PC-9 (cell line): ENCODE measurements at places on chromosomes 5 and 9.

DNA sequence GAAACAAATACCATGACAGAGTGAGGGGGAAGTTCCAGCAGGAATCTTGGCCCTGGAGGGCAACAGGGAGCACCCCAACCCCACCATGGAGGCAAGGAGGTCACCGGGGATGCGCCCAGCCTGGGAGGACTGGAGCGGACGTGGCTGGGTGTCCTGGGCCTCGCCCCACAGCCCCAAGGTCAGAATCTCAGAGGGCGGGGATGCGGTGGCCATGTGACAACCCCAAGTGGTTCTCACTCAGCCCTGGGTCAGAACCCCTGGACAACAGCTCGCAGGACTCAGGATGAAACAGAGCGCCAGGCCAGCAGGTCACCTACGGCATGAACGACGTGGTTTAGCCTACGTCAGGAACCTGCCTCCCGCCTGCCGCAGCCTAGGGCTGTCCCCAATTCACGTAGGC, 64.0 kb upstream of the ZNF354A start:
- no peak for DNase-seq
- no peak overlapping the region for H3K27ac ChIP-seq
- no peaks in the 10 kb centered on the region for H3K36me3 ChIP-seq
- H3K4me1 ChIP-seq = no peaks in the 10 kb centered on the region
- H3K27me3 ChIP-seq = no peaks in the 10 kb centered on the region; the same call in 1 of the 2 replicates

- no peaks in the 10 kb centered on the region for H3K36me3 ChIP-seq
- H3K27ac ChIP-seq = no peak overlapping the region
- no peaks in the 10 kb centered on the region for H3K4me1 ChIP-seq
- H3K27me3 ChIP-seq = no peaks in the 10 kb centered on the region
Measured at GRCh38 chr5:93378073-93378472, 202.9 kb downstream of the NR2F1-AS1 start.

GRCh38 chr5:160269017-160269416, 39.7 kb downstream of the FABP6 start:
- no peaks in the 10 kb centered on the region for H3K36me3 ChIP-seq
- H3K27ac ChIP-seq = no peak overlapping the region
- H3K4me3 ChIP-seq = no peak overlapping the region

GRCh38 chr9:114006931-114007691, 71.0 kb downstream of the AMBP start:
- no peak overlapping the region for H3K27ac ChIP-seq
- no peaks in the 10 kb centered on the region for H3K4me1 ChIP-seq
- no peak overlapping the region for H3K4me3 ChIP-seq
- no peaks in the 10 kb centered on the region for H3K36me3 ChIP-seq

DNA sequence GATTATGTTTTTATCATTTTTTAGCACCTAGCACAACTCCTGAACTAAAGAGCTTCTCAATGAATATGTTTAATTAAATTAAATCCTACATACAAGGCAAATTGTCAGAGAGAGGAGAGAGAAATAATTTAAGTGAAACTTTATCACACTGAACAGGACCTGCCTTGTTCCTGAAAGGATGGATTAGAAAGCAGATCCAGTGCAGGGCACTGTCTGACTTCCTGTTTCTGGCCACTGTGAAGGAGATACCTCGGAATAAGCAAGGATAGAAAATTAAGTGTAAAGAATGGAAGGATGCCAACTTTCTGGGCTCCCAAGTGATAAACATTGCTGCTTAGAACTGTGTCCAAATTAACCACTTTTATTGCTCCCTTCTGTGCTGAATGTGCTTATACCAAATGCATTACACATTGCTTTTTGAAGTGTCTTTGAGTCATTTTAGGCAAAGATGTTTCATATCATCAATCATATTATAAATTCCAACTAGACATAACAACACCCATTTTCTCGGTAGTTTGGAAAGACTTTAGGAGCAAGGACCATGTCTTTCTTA, 89.1 kb upstream of the SPDL1 start:
- H3K27me3 ChIP-seq = no peaks in the 10 kb centered on the region
- H3K4me1 ChIP-seq = no peaks in the 10 kb centered on the region
- no peak for DNase-seq
- no peaks in the 10 kb centered on the region for H3K36me3 ChIP-seq

DNA sequence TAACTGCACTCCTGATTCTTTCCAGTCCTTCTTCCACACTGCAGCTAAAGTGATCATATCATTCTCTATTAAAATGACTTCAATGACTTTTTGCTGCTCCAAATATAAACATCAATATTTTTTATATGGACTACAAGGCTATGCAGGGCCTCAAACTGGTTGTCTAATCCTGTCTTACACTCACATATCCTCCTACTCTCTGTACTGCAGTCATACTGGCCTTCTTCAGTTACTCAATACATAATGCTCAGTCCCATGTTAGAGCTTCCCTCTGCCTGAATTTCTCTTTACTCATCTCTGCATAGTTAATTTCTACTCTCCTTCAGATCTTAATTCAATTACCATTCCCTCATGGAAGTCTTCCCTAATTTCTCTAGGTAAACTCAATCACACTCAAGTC, 3.4 kb downstream of the MEIKIN start:
- H3K27ac ChIP-seq = no peak overlapping the region
- H3K4me3 ChIP-seq = no peak overlapping the region
- H3K4me1 ChIP-seq = no peaks in the 10 kb centered on the region
- no peaks in the 10 kb centered on the region for H3K27me3 ChIP-seq
- H3K36me3 ChIP-seq = no peaks in the 10 kb centered on the region

GRCh38 chr5:94181895-94182294, 436.5 kb downstream of the KIAA0825 start:
- H3K27me3 ChIP-seq = no peaks in the 10 kb centered on the region
- no peak for DNase-seq
- no peaks in the 10 kb centered on the region for H3K36me3 ChIP-seq
- no peaks in the 10 kb centered on the region for H3K4me1 ChIP-seq

- H3K4me1 ChIP-seq = peaks cover 7% of the 10 kb centered on the region
- H3K27me3 ChIP-seq = no peaks in the 10 kb centered on the region
- H3K36me3 ChIP-seq = 0 out of 2 replicates have a peak, but pooled peaks cover 5% of the 10 kb centered on the region
- H3K4me3 ChIP-seq = no peak overlapping the region
- DNase-seq = no peak
- no peak overlapping the region for H3K27ac ChIP-seq
Measured at GRCh38 chr9:89304834-89305188, 6.2 kb upstream of the CKS2 start.

DNA sequence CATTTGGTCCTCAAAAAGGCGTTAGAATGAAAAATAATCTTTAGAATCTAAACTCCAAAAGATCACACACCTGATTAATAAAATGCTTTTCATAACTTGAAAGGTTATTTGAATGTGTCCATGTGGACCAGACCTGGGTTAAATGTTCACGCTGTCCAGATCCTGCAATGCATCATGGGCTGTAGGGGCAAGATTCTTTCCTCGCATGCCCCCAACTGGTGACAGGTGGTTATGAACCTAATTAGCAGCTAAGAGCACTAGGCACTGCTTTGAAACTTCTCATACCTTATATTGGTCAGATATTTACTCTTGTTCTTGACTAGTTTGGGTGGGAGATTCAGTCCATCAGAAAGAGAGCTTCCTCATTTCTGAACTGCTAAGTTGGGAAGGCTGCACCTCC, 19.3 kb upstream of the PIP5K1B start:
- H3K27ac ChIP-seq = no peak overlapping the region
- H3K4me1 ChIP-seq = no peaks in the 10 kb centered on the region
- H3K4me3 ChIP-seq = no peak overlapping the region
- DNase-seq = no peak
- 0 out of 2 replicates have a peak, but pooled peaks cover 2% of the 10 kb centered on the region for H3K27me3 ChIP-seq

- no peak overlapping the region for H3K4me3 ChIP-seq
- no peaks in the 10 kb centered on the region for H3K36me3 ChIP-seq
- H3K27me3 ChIP-seq = no peaks in the 10 kb centered on the region
- H3K4me1 ChIP-seq = no peaks in the 10 kb centered on the region
Measured at GRCh38 chr9:109624896-109625295, 126.8 kb upstream of the PTPN3 start.

GRCh38 chr9:5288591-5288990, 15.9 kb downstream of the RLN2 start:
- no peaks in the 10 kb centered on the region for H3K4me1 ChIP-seq
- H3K36me3 ChIP-seq = no peaks in the 10 kb centered on the region
- DNase-seq = peak; percentile 41
- no peaks in the 10 kb centered on the region for H3K27me3 ChIP-seq

DNA sequence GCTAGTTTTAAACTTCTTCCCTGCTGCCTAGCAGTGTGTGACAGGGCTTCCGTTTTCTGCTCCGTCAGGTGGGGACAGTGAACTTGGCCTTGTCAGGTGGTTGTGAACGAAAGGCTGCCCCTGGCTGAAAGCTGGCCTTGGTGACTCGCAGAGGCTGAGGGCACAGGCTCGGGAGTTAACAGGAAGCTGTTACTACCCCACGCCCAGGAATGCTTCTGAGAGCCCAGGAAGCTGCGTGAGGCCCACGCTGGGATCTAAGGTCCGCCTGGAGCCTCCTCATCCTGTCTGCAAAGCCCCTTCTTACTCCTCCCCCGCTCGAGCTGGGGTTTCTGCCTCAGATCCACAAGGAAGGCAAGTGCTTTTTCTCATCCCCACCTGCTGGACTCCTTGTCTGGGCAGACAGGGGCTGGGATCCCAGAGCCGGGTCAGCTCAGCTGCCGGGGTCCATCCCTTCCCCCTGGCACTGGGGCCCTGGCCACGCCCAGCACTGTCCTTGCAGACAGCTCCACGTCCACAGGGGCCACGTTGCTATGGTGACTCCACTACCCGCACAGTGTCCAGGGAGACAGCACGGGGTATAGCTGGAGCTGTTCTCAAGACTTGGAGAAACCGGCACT, 124.7 kb upstream of the TBC1D2 start:
- DNase-seq = peak; percentile 33
- H3K36me3 ChIP-seq = no peaks in the 10 kb centered on the region
- no peaks in the 10 kb centered on the region for H3K27me3 ChIP-seq
- peak overlapping the region; percentile 62 for H3K27ac ChIP-seq
- H3K4me3 ChIP-seq = no peak overlapping the region

GRCh38 chr5:72598401-72599064, 91.3 kb upstream of the ZNF366 start:
- H3K27me3 ChIP-seq = no peaks in the 10 kb centered on the region
- H3K36me3 ChIP-seq = no peaks in the 10 kb centered on the region
- H3K27ac ChIP-seq = peak overlapping the region; percentile 96
- H3K4me3 ChIP-seq = no peak overlapping the region
- peaks cover 47% of the 10 kb centered on the region for H3K4me1 ChIP-seq

DNA sequence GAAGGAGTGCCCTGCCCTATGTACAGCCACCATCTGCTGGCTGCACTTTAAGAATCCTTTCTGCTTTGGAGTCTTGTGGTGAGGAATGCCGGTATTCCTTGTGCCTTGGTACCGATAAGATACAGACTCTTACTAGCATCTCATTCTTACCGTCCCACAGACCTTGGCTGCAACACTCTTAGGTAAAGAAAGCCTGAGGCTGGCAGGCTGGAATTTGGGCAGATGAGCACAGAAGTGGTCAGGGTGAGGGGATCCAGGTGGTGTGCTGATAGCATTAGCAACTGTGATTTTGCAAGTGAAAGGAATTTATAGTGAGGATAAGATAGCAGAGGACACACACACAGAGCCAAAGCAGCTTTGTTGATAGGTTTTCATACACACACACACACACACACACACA, 198.1 kb downstream of the ENC1 start:
- H3K27ac ChIP-seq = no peak overlapping the region
- no peaks in the 10 kb centered on the region for H3K27me3 ChIP-seq
- no peak for DNase-seq
- H3K36me3 ChIP-seq = no peaks in the 10 kb centered on the region
- no peak overlapping the region for H3K4me3 ChIP-seq
- no peaks in the 10 kb centered on the region for H3K4me1 ChIP-seq

GRCh38 chr9:71910650-71911060, 338 bp downstream of the ABHD17B start:
- H3K27ac ChIP-seq = peak overlapping the region; percentile 77
- peak overlapping the region; percentile 93 for H3K4me3 ChIP-seq
- H3K36me3 ChIP-seq = no peaks in the 10 kb centered on the region
- DNase-seq = no peak
- peaks cover 32% of the 10 kb centered on the region for H3K4me1 ChIP-seq

DNA sequence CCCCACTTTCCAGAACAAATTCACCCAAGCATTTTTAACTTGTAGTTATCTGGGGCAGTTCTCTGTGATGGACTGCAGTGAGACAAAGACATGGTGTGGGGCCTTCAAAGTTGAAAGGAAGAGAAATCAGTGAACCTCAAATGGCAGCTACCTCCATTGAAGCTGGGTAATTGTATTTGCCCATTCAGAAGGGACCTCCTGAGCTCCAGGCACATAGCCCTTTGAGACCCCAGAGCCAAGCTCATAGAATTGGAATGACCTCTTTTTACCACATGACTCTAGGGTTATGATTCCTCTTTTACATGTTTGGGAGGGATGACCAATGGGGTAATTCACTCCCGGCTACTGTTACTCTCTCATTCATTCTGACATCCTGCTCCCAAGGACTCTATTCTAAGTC, 368.4 kb upstream of the ITGA1 start:
- H3K4me1 ChIP-seq = no peaks in the 10 kb centered on the region
- H3K36me3 ChIP-seq = no peaks in the 10 kb centered on the region
- H3K27me3 ChIP-seq = no peaks in the 10 kb centered on the region
- no peak overlapping the region for H3K4me3 ChIP-seq
- DNase-seq = no peak

DNA sequence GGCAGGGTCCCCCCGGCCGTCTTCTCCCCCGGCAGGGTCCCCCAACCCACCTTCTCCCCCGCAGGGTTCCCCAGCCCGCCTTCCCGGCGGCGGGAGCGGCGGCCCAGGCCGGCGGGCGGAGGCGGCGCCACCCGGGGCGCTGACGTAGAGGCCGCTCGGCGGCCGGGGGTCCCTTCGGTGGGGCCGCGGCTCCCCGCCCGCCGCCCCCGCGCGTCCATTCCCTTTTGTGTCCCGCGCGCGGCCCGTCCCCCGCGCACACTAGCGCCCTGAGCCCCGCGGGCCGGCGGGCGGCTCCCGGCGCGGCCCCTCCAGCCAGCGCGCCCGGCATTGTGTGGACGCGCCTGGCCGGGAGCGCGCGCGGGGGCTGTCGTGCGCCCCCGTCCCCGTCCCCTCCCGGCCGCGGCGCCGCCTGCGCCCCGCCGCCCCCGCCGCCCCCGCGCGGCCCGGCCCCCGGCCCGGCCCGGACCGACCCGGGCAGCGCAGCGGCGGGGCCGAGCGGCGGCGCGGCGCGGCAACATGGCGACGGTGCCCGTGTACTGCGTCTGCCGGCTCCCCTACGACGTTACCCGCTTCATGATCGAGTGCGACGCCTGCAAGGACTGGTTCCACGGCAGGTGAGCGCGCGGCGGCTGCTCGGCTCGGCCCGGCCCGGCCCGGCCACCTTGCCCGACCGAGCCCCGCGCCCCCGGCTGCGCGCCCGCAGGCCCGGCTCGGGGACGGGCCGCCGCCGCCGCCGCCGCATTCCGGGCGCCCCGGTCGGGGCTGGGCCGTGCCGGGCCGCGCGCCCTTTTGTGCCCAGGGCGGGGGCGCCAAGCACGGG, at the start of gene PHF2:
Gene PHF2, plus strand, starts transcription at position 327 of the 820 bp plus-strand sequence. Its CDS starts 190 bp downstream, at position 517.
- H3K27me3 ChIP-seq = no peaks in the 10 kb centered on the region
- peak within 1 kb of the TSS; percentile 6; the same call in 1 of the 2 replicates for H3K27ac ChIP-seq
- peak within 1 kb of the TSS; percentile 87 for H3K4me3 ChIP-seq
- DNase-seq = no peak
- peaks cover 14% of the 10 kb centered on the region for H3K4me1 ChIP-seq

GRCh38 chr9:135848341-135849047, 58.9 kb downstream of the CAMSAP1 start:
- H3K4me3 ChIP-seq = no peak overlapping the region
- no peak for DNase-seq
- H3K27me3 ChIP-seq = no peaks in the 10 kb centered on the region
- no peaks in the 10 kb centered on the region for H3K4me1 ChIP-seq
- no peaks in the 10 kb centered on the region for H3K36me3 ChIP-seq
